ENCODE measurements at places on chromosomes 5 and 9.

DNA sequence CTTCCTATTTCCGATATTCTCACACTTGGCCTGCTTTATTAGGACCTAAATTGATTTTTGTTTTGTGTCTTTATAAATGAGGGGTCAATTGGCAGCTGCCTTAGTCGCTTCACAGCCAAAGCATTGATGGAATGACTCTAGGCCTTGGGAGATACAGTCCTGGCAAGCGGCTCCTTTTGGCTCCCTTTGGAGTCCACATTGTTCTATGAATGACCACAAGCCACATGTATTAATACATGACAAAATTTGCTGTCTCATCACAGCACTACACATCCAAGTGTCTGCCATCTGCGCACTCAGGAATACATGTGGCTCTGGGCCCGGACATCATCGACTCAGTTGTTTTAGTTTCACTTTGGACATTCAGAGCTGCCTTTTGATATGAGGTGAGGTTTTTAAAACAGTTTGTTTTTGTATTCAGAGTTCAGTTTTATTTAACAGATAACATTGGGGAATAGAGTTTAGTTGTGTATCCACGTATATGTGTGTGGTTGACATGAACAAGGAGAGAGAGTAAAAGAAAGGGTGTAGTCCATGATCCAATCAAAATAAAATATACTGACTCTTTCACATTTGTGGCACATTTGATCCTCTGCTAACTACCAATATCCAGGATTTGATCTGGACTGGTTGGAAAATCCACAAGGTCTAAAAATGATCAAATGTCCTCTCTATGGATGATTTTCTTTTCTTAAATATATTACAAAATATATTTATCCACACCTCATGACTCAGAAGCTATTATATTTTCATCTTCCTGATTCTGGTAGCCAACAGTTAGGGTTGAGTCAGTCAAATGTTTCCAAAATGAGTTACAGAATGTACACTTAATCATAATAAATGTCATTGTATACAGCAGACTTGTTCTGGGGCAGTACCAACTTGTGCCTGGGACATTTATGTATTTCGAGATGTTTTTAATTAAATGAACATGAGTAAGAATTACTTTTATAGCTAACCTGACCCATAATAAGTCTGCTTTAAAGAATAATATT lies 114.0 kb upstream of the MTAP start:
- no peak for DNase-seq

GRCh38 chr9:110303133-110303532 lies 34.5 kb downstream of the TXNDC8 start:
- DNase-seq, result no peak

DNA sequence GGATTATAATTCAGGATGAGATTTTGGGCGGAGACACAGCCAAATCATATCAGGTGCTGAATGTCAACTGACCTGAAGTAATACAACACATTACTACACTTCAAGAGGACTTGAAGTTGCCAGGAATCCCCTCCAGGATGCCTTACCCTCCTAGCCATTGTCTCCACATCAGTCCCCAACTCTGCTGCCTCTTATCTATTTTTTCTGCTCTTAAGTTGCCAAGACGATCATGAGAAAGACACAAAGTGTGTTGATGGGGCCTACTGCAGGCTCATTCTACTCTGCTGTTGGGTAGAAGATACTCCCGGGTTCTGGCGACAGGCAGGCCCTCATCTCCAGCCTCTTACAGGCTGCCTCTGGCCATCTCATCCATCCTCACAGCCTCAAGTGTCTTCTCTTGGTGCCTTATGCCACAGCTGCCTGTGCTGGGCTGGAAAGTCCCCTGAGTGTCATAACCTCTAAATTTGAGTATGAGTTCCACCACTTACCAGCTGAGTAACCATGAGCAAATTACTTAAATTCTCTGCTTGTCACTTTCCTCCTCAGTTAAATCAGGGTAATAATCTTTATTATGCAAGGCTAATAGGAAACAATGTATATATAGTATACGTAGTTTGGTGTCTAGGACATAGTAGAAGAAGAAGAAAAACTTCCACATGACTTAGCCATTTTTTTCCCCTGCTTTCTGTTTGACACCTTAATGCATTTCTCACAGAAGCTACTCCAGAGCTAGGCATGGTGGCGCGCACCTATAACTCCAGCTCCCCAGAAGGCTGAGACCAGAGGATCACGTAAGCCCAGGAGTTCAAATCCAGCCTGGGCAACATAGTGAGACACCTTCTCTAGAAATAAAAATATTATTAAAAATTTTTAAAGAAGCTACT lies 73.0 kb upstream of the SNX2 start:
- no peak for DNase-seq

GRCh38 chr9:114100536-114100935 lies 1.4 kb upstream of the KIF12 start:
- no peak for DNase-seq

DNA sequence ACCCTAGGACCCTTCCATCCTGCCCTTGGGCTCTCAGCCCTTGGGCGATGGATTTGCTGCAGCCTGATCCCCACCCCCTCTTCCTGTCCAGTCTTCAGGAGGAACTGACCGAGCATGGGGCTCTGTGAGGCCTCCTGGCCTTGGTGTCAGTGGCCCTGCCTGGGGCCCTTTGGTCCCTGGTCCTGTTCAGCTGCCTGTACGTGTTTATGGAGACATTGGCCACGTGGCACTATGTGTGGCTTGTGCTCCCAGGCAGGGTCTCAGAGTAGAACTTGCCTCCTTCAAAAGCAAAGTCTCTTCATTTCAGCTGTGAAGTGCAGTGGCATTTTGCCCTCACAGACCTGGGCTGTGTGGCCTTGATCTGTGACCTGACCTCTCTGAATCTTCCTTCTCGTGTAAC lies 11.1 kb downstream of the FCN2 start:
- no peak for DNase-seq

DNA sequence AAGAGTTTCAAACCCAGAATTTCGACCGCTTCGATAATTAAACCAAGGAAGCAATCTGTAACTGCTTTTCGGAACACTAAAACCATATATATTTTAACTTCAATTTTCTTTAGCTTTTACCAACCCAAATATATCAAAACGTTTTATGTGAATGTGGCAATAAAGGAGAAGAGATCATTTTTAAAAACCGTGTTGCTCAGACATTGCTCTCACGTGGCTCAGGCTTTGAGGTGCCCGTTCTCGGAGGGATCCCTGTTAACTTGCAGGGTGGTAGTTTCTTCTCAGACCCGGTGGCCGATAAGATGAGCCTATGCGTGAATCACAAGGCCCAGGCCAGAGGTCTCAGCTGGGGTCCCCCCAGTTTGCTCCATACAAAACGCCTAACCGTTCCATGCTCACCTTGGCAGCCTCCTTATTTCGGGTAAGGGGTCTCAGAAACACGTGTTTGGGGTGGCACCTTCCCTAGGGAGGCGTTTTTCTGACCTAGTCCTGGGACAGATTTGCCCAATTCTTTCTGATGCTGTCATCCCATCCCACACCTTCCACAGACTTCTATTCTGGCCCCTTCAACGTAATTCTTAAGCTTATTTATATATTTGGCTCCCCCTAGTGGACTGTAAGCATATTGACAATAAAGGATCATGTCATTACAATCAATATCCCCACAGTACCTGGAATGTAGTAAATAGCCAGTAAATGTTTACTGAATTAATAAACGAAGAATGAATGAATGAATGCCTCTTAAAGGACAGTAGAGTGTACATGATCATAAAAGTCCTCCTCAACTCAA lies 48.1 kb downstream of the THBS4 start:
- peak; percentile 42 for DNase-seq

- no peak for DNase-seq
These were observed 576.9 kb downstream of the EBF1 start for GRCh38 chr5:158522776-158523175.

DNA sequence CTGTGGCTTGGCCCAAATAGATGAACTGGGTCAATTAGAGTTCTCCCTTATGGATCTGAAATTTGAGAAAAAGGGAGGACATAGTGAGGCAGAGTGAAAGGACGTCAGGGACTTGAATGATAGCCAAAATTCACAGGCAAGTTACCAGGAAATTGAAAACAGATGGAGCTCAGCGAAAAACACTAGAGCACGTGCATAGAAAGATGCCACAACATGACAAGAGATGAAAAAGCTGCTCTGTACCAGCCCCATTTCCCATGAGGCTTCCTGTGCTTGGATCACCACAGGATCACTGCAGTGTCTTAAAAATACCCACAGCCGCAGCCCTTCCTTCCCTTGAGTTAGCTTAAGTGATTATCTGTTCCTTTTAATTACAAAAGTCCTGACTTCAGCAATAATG lies 39.0 kb upstream of the HOMER1 start:
- no peak for DNase-seq

- peak; percentile 97 for DNase-seq
These were observed at the start of gene PRUNE2 for GRCh38 chr9:76905791-76906646. TSS of gene PRUNE2 (minus strand) at chr9:76906114. CDS start at chr9:76905963, 151 bp downstream.

DNA sequence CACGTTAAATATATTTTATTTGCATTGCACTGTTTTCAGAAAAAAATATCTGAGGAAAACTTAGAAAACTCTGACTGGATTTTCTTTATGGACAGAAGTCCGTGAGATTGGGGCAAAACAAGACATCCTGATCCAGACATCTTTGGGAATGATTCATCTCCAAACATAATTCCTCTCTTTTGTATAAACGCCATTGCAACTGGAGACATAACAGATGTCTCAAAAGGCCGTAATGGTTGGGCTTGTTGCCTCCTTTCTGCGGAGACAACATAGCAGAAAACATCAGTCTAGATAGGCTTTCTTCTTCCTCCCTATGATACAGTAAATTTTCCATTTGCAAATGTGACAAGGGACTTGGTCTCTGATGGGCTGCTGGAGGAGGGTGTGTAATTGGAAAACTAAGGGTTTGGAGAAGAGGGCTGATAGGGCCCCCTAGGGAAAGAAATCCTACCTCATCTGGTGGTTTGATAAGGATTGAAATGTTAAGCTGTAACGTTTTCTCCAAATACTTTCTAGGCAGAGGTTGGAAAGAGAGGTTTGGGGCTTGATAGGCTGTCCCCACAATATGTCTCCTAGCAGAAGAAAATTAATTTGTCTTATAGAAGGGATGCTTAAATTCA lies 631.5 kb upstream of the ST8SIA4 start:
- peak; percentile 30 for DNase-seq

- no peak for DNase-seq
These were observed 341.5 kb upstream of the CCNH start for GRCh38 chr5:87754009-87754757.

DNA sequence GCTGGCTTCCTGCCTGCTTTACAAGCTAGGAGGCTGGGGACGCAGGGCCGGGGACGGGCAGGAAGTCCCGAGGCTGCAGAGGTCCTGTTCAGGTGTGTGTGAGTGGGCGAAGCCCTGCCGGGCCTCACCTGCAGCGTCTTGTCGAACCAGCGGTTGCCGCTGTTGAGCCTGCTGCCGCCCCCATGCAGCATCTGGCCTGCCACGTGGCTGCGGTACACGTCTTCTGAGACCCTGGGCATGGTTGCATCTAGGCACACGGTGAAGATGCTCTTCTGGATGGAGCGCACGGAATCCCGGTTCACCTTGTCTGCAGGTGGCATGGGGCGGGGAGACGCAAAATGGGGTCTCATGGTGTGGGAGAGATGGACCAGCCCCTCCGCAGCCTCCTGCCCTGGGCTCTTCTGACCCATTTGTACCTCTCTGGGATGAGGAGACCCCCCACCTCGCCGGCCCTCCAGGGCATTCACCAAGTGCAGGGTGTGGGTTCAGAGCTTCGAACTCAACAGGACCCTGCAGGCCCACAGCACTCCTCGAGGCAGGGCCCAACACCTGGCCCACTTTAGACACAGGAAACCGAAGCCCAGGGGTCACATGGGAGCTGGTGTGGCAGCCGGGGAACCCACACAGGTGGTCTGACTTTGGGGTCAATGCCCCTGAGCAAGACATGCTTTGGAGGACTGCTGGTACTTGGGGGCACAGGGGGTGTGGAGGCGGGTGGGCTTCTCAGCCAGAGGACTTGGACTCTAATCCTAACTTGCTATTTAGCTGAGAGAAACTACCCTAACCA lies 10.0 kb downstream of the CRAT start:
- peak; percentile 70 for DNase-seq

- DNase-seq, result no peak
These were observed 73.3 kb upstream of the TBCA start for GRCh38 chr5:77849308-77849900.

Data from H9 (cell line).